CD4-positive, alpha-beta T cell treated with Interleukin-12 subunit alpha and Interleukin-12 subunit beta, for 1 hour (primary cell): ENCODE measurements at places on chromosomes 16 and 17.

DNA sequence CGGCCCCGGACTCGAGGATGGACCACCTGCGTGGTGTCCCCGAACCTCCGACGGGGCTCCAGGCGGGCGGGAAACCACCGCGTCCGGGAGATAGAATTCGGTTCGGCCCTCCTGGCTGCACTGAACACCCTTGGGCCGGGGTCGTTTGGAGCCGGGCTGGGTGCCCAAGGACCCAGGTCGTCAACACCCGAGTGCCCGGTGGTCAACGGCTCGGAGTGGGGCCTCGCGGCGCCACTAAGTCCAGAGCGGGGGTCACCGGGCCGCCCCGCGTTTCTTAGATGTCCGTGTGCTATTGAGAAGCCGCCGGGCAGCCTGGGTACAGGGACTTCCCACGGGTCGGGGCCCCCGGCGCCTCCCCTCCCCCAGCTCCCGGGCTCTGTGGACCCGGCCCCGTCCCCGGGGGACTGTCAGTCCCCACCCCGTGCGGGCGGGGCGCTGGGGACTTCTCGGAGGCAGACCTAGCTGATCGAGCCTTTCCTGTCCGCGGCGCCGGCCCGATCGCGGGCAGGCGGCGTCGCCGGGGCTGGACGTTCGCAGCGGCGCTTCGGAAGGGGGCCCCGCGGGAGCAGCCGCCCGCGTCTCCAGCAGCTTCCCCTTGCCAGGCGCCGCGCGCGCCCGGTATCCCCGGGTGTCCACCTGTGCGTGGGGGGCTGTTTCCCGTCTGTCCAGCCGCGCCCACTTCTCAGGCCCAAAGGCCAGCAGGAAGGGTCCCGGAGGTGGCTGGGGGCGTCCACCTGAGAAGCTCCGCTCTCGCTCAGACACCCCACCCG lies 655 bp upstream of the NPTX1 start:
- DNase-seq, result no peak

GRCh38 chr17:34398990-34399389 lies 36.0 kb upstream of the CCL1 start:
- DNase-seq, result no peak

- no peak for DNase-seq
Observed at GRCh38 chr17:27457731-27458523, 1.7 kb downstream of the KSR1 start.

DNA sequence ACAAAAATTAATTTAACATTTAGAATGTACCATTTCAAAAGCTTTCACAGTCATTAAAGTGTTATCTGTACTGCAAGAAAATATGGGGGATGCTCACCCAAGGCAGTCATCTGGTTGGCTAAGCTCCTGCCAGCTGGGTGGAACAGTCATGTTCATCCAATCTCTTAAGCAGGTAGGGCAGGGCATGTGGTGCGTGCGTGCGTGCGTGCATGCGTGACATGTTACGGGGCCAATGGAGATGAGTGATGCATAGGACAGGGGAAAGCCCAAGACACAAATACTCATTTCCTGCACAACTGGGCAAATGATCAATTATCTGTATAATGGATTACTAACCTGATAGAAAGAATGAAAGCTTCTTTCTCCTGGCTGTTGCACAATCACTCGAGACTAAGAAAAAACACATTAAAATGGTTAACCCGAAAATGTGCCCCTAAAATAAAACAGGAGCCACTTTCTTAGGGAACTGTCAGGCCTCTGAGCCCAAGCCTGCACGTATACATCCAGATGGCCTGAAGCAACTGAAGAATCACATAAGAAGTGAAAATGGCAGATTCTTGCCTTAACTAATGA lies 104.4 kb downstream of the MYO1D start:
- no peak for DNase-seq

DNA sequence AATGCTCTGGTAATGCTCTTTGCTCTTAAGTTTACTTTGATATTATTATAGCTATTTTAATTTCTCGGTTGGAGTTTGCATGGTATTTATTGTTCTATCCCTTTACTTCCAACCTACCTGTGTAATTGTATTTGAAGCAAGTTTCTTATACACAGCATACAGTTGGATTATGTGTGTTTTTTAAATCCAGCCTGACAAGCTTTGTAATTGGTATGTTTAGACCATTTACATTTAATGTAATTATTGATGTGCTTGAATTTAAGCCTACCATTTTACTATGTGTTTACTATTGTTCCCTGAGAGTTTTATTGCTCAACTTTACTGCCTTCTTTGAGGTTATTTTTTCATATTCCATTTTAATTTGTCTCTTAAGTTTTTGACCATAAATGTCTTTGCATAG lies 35.7 kb downstream of the ACSF3 start:
- DNase-seq, result no peak

DNA sequence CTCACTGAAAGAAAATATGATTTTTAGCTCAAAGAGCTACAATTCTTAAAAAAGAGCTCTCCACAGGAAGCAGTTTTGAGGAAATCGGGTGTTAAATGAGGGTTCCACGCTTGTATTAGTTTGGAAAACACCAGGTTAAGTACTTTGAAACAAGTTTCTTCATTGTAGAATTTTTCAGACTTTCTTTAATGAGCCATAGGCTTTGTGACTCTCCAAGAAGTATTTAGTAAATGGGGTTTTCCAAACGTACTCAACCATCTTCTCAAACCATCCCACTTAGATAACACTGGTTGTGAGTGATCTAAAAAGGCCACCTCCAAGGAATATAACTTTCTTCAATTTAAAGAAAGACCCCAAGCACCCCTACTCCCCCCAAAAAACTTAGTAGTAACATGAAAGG lies 2.7 kb downstream of the ULK2 start:
- DNase-seq, result no peak
